ENCODE measurements at places on chromosomes 16 and 17. TPM values are rescaled to one million over a fixed set of nuclear protein-coding genes. Genes with fewer than 3 reads are reported as not detected.

Gene SMIM5
- 0.13 TPM for polyA plus RNA-seq

Gene MAPT
- polyA plus RNA-seq, result 2.2 TPM

Gene NUDT7
- polyA plus RNA-seq, result 24.7 TPM

Gene SBK1
- 4.7 TPM for polyA plus RNA-seq

Gene HCRT
- not detected for polyA plus RNA-seq

Gene HS3ST3A1
- polyA plus RNA-seq, result 0.09 TPM

Gene CTRL
- polyA plus RNA-seq, result 4.6 TPM

Gene MYL4
- not detected for polyA plus RNA-seq

Gene CBFB
- 13.0 TPM for polyA plus RNA-seq

Gene HP
- polyA plus RNA-seq, result 18.3 TPM

Gene PPY
- not detected for polyA plus RNA-seq

Gene HOXB6
- 23.1 TPM for polyA plus RNA-seq

Gene ZNF629
- 7.9 TPM for polyA plus RNA-seq

Gene MYH8
- polyA plus RNA-seq, result not detected

Gene TBC1D28
- polyA plus RNA-seq, result not detected

Gene ZG16
- polyA plus RNA-seq, result 0.16 TPM

Gene VAT1L
- 29.8 TPM for polyA plus RNA-seq

Gene OR2C1
- not detected for polyA plus RNA-seq

Gene CRHR1
- not detected for polyA plus RNA-seq

Gene DNAI2
- polyA plus RNA-seq, result not detected

Gene RAB40B
- polyA plus RNA-seq, result 16.8 TPM

Gene FAM171A2
- polyA plus RNA-seq, result 0.13 TPM

Gene ADAP2
- 7.8 TPM for polyA plus RNA-seq

Gene CCDC144A
- polyA plus RNA-seq, result 1.8 TPM

Gene CDRT15L2
- polyA plus RNA-seq, result not detected

Gene ITGAD
- 0.03 TPM for polyA plus RNA-seq

Gene MT1E
- 1,382 TPM for polyA plus RNA-seq

Gene ABCC11
- polyA plus RNA-seq, result 0.27 TPM

Gene ABCA8
- polyA plus RNA-seq, result 21.2 TPM

Gene TPSB2
- polyA plus RNA-seq, result 0.32 TPM

Gene CNGB1
- polyA plus RNA-seq, result 0.67 TPM

Gene PRR11
- polyA plus RNA-seq, result 0.16 TPM

Gene TP53TG3C
- not detected for polyA plus RNA-seq

Gene LDHD
- polyA plus RNA-seq, result 12.1 TPM

Gene SMTNL2
- not detected for polyA plus RNA-seq

Gene KLHL10
- polyA plus RNA-seq, result 0.24 TPM

Gene EVI2B
- polyA plus RNA-seq, result 7.6 TPM

Gene SOST
- polyA plus RNA-seq, result not detected

Gene GPR179
- polyA plus RNA-seq, result 0.07 TPM

Gene CCL15
- not detected for polyA plus RNA-seq

Gene ARHGDIG
- polyA plus RNA-seq, result 3.5 TPM

Gene CHST4
- polyA plus RNA-seq, result 0.47 TPM

Gene PRR35
- not detected for polyA plus RNA-seq

Data from adrenal gland (tissue), 19 donors.